ENCODE measurements at places on chromosomes 5 and 9. TPM values are rescaled to one million over a fixed set of nuclear protein-coding genes. Genes with fewer than 3 reads are reported as not detected.

The FAM78A gene
- 0.22 TPM for total RNA-seq

The SLCO6A1 gene
- not detected for total RNA-seq

The CCDC127 gene
- total RNA-seq: 6.0 TPM

The TRUB2 gene
- 48.7 TPM for total RNA-seq

The FOXD4L3 gene
- 0.08 TPM for total RNA-seq

The POLR1E gene
- 39.8 TPM for total RNA-seq

The EPB41L4A gene
- 1.2 TPM for total RNA-seq

The CDO1 gene
- not detected for total RNA-seq

The G3BP1 gene
- 156 TPM for total RNA-seq

The ENG gene
- 0.37 TPM for total RNA-seq

The DBH gene
- not detected for total RNA-seq

The PCDHGA1 gene
- total RNA-seq: 0.31 TPM

The PRRX2 gene
- 8.8 TPM for total RNA-seq

The SHISAL2B gene
- total RNA-seq: not detected

The IL13 gene
- not detected for total RNA-seq

Data from A549 treated with RU486 at 1 μM for 4 hours (cell line).